A549 treated with CpdA at 1 μM for 4 hours (cell line): ENCODE measurements at places on chromosomes 12 and 14. TPM values are rescaled to one million over a fixed set of nuclear protein-coding genes. Genes with fewer than 3 reads are reported as not detected.

LGR5 gene
- 0.08 TPM in 1 of 5 replicates, not detected in the others for total RNA-seq

TAS2R42 gene
- total RNA-seq = not detected in 5 replicates

BTBD6 gene
- total RNA-seq = 28.9 to 42.9 TPM (median 40.2 TPM) in 5 replicates

LPAR5 gene
- total RNA-seq = 0.34 to 0.59 TPM (median 0.54 TPM) in 5 replicates

SPTB gene
- 0.75 to 1.1 TPM (median 0.98 TPM) in 5 replicates for total RNA-seq

PPM1H gene
- total RNA-seq = 6.6 to 9.6 TPM (median 7.9 TPM) in 5 replicates

CLEC1A gene
- not detected in 5 replicates for total RNA-seq

SIX1 gene
- total RNA-seq = 6.1 to 8.5 TPM (median 7.8 TPM) in 5 replicates

PDZRN4 gene
- total RNA-seq = not detected in 5 replicates

OASL gene
- 3.9 to 5.0 TPM (median 4.6 TPM) in 5 replicates for total RNA-seq

CACNA2D4 gene
- total RNA-seq = not detected in 5 replicates

GPD1 gene
- 0.10 to 0.32 TPM (median 0.20 TPM) in 4 of 5 replicates, not detected in the other for total RNA-seq

RNF212B gene
- total RNA-seq = not detected in 5 replicates

EXOC5 gene
- 26.9 to 41.8 TPM (median 38.5 TPM) in 5 replicates for total RNA-seq

SPIC gene
- not detected in 5 replicates for total RNA-seq
